NCI-H1436 treated with DMSO at 0.1 percent for 48 hours (cell line): ENCODE measurements at places on chromosomes 1 and 21.

- DNase-seq = no peak
Measured at GRCh38 chr1:211336161-211336560, 9.5 kb downstream of the TRAF5 start.

DNA sequence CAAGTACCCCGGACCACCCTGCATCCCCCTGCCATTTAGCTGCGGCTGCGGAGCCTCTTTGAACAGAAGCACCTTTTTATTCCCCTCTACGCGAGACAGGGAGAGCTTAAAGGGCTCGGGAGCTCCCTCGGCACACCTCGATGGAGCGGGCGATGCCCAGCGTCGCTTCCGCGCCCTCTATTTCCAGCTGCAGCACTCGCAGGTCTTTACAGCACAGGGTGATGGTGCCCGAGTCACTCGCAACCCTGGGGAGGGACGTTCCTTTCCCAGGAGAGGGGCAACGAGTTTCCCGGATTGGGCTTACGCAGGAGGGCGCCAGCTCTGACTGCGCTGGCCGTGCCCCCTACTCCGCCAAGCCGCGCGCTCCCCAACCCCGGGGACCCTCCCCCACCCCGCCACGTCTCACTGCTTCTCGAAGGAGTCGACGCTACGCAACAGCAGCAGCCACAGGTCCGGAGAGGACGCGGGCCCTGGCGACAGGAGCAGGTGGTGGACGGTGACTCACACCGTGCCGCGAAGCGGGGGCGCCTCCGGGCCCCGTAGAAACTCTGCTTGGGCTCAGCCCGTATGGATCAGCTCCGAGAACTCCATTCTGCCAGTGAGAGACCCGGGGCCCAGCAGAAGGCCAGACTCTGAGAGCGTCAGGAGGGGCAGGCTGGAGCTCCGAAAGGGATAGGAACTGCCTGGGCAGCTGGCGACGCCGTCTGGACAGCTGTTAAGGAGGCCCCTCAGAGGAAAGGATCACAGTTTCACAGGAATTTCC lies 5.8 kb upstream of the FAM167B start:
- DNase-seq = no peak

DNA sequence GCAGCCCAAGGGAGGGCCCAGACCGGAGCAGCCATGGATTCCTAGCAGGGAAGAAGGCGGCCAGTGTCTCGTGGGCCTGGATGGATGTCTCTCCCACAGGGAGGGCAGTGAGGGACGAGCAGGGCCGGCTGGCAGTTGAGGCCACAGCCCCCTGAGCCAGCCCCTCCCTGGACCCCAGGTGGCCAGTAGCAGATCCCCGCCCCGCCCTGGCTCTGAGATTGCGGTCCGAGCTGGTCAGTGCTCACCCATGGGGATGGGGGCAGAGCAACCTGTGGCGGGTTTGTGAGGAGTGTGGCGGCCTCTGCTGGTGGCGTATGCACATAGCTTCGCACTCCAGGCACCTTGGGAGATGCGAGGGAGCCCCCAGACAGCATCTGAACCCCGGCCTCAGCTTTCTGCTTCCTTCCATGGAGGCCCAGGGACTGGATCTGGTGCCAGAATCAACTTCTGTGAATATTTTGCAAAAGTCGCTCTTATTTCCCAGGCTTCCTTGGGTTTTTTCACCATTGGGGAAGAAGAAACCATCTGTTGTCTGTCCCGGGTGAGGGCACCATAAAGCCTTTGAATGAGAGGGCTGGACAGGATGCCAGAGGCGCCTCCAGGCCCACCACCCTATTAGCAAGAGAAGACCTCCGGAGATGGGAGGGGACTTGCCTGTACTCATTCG lies 8.4 kb upstream of the KCNN3 start:
- no peak for DNase-seq

DNA sequence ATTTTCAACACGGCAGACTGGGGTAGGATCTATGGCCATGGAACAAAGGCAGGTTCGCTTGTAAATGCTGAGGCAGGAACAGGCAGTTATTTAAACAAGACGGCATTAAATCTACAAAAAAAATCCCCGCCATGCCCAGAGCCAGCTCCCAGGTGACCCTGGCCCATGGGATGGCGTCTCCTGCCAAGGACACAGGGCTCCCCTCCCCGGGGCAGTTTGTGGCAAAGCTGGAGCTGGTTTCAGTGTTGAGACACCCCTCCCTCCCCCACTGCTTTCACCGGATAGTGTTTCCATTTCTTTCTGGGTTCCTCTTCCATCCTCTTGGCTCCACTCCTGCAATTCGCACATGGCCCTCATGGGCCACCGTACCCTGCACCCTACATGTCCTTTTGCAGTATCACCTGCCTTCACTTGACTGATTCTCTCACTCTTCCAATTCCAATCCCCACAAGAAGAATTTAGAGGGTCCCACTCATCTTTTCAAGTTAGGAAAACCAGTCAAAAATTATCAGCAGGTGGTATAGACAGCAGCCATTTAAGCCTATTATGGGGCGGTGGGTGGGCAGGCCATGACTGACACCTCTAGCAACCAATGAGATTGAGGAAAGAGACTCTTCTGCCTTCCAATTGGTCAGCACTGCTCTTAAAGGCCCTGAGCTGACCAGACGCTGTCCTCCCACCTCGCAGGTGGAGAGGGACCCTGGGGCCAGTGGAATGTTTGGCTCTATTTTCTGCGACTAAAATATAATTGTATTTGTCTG lies 52.0 kb downstream of the OLIG1 start:
- DNase-seq = no peak

- DNase-seq = no peak
Measured at GRCh38 chr1:63041660-63042059, 257.7 kb downstream of the ATG4C start.

GRCh38 chr1:227942021-227942715 lies 5.6 kb downstream of the WNT9A start:
- DNase-seq = no peak

DNA sequence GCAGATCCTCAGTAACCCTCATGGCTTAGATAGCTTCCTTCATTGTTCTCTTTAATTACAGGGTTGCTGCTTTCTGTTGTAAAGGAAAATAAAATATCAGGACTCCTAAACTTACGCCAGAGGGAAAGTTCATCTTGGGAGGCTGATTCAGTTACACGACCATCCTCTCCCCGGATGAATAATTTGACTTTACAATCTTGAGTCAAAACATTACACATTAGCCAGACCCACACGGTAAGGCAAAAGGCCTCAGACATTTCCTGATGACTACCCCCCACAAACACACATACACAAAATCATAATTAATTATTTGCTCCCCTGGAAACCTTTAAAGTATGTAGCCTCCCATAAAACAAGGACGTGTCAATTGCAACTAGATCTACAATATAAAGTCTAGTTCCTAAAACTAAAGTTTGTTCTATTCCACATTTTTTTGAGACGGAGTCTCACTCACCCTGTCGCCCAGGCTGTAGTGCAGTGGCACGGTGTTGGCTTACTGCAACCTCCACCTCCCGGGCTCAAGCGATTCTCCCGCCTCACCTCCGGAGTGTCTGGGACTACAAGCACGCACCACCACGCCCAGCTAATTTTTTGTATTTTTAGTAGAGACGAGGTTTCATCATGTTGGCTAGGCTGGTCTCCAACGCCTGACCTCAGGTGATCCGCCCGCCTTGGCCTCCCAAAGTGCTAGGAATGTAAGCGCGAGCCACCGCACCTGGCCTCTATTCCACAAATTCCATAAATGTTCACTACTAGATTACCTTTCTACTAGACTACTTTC lies 830 bp upstream of the PRDX1 start:
- no peak for DNase-seq

DNA sequence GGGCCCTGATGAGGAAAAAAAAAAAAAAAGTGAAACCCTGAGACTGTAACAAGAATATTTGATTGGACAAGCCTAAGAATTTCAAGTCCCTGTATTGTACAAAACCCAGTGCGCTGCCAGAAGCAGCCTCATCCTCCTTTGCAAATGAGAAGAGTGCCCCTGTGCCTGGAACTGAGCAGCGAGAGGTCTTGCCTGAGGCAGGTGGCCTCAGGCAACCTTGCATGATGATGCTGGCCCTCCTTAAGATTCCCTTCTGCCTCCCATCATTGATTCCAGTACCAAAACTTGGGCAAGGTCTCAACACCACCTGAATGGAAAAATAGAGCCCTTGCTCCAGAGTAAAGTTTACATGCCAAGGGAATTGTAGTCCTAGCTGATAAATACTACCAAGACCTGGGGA lies 129.6 kb upstream of the RAB4A start:
- no peak for DNase-seq

GRCh38 chr1:6506210-6507036 lies 15.0 kb upstream of the PLEKHG5 start:
- DNase-seq = no peak

DNA sequence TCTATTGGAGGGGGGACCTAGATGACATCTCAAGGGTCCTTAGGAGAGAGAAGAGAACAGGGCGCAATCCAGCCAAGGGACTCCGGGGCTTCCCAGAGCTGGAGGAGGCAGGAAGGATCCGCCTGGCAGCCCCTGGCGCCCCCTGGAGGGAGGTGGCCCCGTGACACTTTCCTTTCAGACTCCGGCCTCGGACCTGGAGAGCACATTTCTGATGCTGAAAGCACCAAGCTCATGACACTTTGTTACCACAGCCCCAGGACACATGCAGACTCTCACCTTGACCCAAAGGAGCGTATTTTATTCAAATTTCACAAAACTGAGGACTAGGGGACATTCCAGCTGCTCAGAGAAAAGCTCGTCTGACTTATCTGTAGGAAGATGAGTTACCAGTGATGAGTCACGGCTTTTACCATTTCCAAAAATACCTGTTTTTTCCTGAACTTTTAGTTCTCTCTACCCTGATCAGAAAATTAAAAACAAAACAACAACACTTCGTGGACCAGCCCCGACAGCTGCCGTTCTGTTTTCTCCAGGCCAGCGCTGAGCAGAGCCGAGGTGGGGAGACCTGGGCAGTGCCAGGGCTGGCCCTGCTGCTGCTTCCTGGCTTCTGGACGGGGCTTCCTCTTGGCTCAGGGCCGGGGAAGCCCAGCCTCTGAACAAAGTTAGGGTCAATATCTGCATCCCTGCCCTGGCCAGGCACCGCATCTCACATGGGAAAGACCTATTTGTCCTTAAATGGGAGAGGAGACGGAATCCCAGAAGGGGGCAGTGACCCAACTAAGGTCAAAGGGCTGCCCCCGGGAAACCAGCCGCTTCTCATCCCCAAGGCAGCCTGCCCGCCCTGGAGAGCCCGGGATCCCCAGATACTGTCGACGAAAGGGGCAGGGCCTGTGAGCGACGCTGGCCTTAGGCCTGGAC lies 21.6 kb upstream of the POFUT2 start:
- DNase-seq = no peak

GRCh38 chr1:51666478-51666877 lies 49.6 kb downstream of the OSBPL9 start:
- no peak for DNase-seq
